GOT3 (cell line): ENCODE measurements at places on chromosomes 2 and 18.

DNA sequence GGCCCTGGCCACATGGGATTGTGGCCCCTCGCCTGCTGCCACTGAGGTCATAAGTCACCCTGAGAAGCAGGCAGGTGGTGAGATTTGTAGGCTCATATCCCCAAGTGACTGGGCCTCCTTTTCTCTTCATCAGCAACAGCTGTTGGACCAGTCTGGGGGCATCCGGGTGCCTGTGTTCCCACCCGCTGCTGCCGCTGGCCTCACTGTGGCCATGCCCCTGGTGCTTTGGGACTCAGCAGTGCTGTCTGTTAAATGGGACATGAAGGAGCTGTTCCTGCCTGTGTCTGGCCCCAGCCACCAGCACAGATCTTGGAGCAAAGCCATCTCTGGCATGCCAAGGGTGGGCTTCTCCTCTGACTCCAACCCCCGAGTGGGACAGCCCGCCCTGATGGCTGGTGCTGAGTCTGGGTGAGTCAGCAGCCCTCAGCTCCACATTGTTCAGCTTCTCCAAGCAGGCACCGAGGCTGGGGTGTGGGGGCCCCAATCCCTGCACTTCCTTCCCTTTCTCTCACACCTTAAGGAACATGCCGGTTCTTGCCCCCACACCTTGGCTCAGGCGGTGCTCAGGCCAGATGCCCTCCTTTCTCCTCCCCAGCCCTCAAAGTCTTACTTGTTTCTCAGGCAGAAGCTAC lies 207.9 kb downstream of the GLI2 start:
- no peak for DNase-seq

DNA sequence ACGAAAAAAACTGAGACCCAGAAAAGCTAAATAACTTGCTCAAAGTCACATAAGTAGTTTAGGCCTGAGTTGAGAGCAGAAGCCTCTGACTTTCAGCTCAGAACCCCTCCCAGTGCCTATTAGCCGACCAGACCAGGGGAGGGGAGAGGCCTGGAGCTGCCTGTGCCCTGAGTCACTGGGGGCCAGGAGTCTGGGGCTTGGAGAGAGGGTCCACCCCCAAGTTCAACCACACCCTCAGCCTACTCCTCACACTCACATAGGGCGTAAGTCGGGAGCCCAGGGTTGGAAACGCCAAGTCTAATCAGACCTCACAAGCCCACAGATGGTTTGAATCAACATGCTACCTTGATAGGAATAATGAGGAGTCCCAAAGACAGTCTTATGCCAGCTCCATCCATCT lies 12.6 kb upstream of the PKDCC start:
- DNase-seq = no peak

DNA sequence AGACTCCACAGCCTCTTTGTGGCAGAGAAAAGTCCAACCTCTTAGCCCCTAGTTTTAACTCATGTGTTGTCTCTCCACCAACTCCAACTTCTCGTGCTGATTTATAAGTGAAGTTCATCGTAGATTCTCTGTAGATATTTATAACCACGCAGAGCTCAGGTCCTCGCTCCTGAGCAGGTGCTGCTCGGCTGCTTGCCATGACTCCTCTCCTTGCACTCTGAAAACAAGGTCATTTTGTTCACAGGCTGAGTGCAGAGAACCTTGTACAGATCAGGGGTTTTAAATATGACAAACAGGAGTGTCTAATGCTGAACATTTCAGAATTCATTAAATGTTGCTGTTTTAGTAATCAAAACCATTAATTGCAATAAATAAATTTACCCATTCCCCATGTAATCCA lies 330.8 kb upstream of the GYPC start:
- no peak for DNase-seq

GRCh38 chr2:218465987-218466633 lies 47.2 kb downstream of the VIL1 start:
- no peak for DNase-seq

- no peak for DNase-seq
Observed at GRCh38 chr2:75079575-75079974, 119.7 kb downstream of the TACR1 start.

DNA sequence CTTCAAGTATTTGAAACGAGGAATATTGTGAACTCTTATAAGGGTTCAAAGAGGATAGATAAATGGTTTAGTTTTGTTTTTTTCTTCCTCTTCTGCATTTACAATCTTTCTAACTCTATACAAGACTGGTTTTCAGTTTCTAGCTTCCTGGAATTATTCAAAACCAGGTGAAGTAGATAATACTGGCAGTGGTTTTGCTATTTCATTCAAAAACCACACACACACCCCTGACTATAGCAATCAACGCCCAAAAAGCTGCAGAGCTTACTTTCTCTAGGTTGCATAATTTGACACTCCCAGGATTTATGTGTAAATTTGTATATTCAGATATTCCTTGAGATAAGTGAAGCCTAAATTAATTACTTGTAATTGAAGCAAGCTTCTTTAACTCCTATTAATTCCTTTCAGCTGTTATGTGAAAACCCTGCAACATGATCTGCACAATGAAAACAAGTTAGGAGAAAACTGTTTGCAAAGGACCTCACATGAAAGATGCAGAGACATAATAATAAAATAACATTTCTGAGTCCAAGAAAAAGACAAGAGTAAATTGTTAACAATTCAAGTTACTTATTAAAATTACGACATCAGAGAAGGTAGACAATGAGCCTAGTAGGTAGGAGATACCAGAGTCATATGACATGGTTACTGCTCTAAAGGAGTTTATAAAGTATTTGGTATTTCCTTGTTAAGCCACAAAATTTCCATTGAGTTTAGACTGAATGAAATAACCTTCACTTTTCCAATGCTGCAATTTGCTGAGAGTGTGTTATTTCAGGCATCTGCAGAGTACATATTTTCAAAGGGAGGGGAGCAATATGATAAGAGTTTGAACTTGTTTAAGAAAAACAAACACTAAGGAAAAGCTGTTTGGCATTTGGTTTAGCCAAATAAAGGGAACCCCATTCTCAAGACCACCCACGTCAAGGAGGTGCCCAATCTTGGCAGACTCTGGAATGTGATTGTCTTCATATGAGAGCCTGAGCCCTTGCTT lies 1.6 kb upstream of the NFE2L2 start:
- DNase-seq = no peak

- no peak for DNase-seq
Observed at GRCh38 chr2:160575368-160575767, 81.8 kb upstream of the RBMS1 start.

GRCh38 chr2:146853741-146854444 lies 990.9 kb upstream of the ACVR2A start:
- DNase-seq = no peak

DNA sequence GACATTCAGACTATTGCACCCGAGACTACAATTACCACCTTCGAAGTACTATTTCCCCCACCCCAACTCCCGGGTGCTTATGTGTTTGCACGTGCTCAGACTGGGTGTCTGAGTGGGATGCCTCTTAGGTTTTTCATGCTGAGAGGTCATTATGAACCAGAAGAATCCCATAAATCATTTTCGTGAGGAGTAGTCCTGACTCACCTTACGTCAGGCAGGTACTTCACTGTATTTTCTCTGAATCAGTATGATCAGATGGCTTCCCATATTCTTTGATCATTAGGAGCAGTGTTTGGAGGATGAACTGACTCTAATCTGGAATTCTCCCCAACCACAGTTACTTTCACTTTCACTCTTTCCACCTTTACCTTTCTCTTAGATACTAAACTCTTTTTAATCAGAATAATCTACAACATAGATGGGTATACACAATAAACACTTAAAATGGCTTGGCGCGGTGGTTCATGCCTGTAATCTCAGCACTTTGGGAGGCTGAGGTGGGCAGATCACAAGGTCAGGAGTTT lies 38.4 kb upstream of the STAT4 start:
- no peak for DNase-seq

DNA sequence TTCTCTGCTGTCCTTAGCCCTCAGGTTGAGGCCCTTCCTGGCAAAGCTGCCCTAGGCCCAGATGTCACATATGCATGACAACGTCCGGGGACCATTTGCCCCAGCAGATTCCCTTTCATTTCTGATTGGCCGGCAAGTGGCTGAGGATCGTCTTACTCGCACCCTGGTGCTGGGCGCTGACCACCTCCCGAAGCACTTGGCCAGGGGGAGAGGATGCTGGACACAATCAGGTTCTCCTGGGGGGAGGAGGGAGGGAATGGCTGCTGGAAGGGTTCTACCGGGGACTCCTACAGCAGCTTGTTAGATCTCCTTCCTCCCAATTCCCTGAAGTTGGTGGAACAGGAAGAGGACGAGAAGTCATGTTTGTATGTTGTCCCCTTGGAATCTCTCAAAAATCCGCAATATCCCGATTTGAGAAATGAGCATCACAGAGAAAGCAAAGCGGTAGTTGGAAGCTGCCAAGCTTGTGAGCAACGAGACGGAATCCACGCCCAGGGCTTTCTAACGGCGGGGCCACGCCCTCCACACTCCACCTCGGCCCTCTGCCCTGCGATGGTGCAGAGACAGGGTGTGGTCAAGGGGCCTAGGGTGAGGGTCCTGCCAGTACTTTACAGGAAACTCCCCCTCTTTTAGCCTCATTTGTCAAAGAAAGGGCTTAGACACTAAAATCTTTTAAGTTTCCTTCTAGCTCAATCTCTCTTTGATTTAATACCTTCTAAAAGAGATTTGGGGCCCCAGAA lies 61.8 kb upstream of the YWHAQ start:
- peak; percentile 52 for DNase-seq

- DNase-seq = no peak
Observed at GRCh38 chr2:233928594-233929351, 11.6 kb downstream of the TRPM8 start.

DNA sequence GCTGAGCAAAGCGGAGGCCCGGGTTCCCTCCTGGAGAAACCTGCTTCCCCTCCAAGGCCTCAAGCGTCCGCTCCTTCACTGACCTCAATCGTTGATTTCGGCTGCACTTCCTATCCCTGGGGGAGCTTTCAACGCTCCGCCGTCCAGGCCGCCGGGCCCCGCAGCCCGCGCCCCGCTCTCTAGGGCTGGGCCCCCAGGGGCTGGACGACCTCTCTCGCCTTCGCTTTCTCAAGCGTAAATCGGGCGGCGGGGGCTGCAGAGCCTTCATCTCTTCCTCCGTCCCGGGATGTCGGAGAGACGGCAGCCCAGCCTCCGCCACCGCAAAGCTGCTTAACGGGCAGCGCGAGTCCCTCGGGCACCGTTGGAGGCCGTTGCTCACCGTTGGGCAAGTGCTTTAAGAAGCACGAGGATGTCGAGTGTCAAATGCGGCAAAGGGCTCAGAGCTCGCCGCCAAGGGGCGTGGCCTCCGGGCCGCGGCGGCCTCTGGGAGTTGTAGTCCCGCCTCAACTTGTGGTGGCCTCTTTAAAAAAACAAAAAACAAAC lies 8.5 kb downstream of the HES6 start:
- DNase-seq = no peak

DNA sequence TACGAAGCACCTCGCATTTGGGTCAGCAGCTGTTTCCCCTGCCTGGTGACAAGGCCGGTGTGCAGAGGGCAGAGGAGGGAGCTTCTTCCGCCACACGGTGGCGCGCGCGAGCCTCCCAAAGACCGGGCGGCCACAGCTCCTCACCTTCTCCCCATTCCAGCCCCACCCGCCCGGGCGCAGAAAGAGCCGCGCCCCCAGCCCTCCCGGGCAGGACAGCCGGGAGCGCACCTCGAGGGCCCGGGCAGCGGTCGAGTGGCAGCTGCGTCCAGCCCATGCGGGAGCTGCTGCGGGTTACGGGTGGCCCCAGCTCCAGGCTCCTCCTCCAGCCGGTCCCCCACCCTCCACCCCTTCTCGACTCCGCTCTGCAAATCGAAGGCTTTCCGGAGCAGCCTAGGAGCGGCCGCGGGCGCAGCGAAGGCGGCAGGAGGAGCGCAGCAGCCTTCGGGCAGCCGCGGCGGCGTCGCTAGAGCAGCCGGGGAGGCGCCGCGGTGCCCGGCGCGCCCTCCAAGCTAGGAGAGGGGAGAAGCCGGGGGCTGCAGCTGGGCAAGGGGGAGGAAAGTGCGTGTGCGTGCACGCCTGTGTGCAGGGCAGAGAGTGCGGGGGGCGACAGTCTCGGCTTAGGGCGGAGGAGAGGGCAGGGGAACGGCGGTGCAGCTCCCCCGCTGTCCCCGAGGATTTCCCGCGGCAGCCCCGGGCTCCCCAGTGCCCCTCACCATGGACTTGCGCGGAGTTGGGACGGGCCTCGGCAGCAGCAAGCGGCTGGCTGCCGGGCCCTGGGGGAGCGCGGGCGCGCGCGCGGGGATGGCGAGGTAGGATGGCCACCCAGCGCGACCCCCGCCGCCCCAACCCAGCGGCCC lies at the start of gene CCDC85A:
TSS of gene CCDC85A (plus strand) at position 348 of the 857 bp plus-strand sequence. CDS start 635 bp downstream, outside the sequence.
- peak; percentile 28 for DNase-seq

- DNase-seq = no peak
Observed at GRCh38 chr2:113894156-113894743, 4.4 kb downstream of the ACTR3 start.

- no peak for DNase-seq
Observed at GRCh38 chr2:215749092-215749957, 264.0 kb downstream of the MREG start.

DNA sequence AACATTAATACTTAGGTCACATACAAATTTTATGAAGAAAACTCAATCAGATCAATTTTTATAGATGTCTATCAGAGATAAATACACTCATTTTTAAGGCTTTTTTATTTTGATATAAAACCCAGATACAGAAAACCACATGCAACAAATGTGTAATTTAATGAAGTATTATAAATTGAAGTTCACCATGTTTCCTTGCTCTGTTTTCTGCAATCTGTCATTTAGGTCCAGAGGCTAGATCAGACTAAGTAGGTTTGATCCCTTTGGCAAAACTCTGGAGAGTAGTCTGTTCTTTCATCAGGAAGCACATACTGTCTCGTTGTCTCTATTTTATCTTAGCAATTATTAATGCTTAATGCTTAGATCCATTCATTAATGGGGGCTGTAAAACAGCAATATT lies 841.6 kb downstream of the MBD2 start:
- no peak for DNase-seq

- DNase-seq = no peak
Observed at GRCh38 chr2:143195511-143195910, 66.3 kb downstream of the ARHGAP15 start.
